Amygdala (tissue), 56 donors: ENCODE measurements at places on chromosomes 1 and 21.

DNA sequence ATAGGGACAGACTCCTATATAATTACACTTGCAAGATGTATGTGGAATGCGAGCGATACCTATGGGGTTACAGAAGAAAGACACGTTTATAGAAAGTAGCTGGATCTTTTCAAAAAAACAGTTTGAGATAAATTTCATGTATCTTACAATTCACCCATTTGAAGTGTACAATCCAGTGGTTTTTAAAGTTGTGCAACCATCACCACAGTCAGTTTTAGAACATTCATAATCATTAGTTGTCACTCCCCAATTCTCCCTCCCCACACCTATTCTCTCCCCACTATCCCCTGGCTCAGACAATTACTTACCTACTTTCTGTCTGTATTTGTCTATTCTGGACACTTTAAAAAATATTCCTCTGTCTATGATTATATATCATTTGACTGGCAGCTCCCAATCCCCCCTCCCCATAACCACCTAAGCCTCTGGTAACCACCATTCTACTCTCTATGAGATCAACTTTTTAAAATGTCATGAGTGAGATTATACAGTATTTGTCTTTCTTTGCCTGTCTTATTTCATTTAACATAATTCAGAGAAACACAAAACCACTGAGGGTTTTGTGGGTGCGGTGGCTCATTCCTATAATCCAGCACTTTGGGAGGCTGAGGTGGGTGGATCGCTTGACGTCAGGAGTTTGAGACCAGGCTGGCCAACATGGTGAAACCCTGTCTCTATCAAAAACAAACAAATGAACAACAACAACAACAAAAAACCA lies 39.1 kb downstream of the MRPS6 start:
- no peak for DNase-seq

DNA sequence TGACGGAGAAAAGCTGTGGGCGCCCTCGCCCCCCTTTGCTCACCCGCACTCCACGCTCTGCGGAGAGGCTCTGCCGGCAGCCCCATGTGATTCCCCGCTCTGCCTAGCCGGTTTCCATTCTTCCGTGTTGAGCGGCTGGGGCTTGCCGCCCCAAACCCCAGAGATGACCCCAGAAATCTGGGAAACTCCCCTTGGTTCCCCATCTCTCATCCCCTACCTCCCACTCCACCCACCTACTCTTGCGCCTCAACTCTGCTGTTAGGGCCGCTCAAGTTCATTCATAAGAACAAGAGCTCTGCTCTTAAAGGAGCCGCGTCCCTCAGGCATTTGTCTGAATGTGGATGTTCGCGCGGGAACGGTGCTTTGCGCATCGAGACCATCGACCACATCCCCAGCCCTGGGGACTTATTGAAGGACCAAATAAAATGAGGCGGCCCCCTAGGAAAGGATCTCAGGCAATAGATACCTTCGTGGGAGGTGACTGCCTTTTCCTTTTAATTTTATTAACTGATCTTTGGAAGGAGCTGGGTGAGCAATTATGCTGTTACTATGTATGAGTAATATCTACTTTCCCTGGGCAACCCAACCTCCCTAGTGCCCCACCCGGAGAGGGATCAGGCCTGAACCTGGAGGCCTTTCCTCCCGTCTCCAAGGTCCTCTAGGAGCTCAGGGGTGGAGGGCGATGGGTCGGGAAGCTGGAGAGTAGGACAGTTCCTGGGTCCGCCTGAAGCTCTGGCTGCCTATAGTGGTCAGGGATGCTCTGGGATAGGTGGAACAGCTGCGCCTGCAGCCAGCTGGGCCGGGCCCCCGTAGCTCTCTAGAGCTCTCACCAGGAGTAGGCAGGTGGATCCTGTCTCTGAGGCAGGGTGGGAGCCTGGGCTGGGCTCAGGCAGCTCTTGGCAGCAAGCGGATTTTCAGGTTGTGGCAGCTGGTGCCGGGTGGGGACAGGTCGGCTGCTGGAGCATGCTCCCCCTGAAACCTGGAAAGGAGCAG lies 898 bp downstream of the MFSD2A start:
- no peak for DNase-seq

- no peak for DNase-seq
Observed at GRCh38 chr1:35264871-35265270, 3.6 kb upstream of the ZMYM4 start.

DNA sequence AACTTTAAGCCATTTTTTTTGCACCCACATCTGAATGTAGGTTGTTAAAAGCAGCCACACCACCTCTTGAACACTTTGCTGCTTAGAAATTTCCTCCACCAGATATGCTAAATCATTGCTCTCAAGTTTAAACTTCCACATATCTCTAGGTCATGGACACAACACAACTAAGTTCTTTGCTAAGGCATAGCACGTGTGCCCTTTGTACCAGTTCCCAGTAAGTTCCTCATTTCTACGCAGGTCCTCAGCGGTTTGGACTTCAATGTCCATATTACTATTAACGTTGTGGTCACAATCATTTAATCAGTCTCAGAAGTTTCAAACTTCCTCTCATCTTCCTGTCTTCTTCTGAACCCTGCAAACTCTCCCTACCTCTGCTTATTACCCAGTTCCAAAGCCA lies 661.6 kb upstream of the PKN2 start:
- DNase-seq = no peak

DNA sequence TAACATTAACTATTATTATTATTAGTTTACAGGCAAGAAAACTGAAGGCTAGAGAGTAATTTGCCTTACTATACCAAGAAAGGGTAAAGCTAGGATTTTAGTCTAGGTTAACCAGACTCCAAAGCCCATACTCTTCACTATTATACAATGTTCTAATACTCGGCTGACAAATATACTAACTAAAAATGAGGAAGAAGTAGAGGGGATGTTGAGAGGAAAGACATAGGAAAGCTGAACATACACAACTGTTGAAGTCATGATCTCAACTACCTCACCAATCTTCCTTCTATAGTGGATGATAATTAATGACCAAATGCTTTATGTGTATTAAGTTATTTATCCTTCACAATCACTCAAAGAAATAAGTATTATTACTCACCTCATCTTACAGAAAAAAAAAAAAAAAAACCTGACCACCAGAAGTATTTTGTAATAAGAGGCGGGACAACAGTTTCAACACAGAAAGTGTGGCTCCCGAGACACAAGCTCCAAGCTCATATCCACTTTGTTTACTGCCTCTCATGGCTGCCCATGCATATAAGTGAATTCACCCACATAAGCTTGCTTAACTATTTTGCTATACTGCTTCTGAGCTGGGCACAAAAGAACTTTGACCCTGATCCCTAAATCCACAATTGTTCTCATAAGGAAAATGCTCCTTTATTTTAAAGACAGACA lies 78.0 kb downstream of the USP1 start:
- no peak for DNase-seq

DNA sequence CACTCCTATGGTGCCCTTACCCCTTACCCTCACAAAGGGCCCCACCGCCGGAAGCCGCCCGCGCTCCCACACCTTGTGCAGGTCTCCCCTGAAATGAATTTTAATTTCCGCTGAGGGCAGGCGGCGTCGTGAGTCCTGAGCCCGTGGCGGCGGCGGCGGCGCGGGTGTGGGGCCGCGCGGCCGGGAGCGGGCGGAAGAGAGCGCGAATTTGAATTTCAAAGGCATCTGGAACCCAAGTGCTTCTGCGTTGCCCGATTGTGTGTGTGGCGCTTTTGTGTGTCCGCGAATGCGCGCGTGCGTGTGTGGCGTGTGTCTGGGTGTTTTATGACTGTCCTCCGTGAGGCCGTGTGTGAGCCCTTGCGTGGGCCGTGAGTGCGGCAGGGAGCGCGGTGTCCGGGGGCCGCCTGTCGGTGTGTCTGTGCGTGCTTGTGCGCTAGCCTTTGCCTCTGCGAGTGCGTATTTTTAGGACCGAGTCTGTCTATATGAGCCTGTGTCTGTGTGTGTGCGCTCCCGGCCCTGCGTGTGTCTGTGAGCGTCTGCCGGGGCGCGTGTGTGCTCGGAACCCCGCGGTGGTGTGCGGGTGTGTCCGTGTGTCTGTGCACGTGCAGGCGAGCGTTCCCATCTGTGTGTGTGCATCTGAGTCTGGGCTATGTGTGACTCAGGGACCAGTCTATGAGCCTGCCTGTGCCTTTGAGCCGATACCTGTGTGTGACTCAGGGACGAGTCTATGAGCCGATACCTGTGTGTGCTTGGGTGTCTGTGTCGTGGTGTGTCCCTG lies 7.9 kb upstream of the ADGRB2 start:
- no peak for DNase-seq

GRCh38 chr21:43676391-43676790 lies 17.0 kb downstream of the RRP1B start:
- no peak for DNase-seq
